Activated CD8-positive, alpha-beta memory T cell treated with anti-CD3 and anti-CD28 coated beads for 4 hours (primary cell): ENCODE measurements at places on chromosomes 2 and 18.

DNA sequence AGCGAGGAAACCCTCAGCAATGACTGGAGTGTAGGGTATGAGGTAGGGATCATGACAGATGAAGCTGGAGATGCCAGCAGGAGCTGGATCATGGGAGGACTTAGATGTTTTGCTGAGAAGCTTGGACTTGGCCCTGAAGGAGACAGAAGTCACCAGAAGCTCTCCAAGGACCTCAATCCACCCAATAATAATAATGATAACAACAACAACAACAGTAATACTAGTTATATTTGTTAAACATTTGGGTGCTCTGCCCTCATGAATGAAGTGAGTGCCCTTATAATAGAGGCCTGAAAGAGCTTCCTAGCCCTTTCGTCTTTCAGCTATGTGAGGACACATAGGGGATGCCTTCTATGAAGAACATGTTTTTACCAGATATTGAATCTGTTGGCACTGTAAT lies 163.9 kb downstream of the DDX1 start:
- DNase-seq: no peak

- DNase-seq: no peak
Measured at GRCh38 chr18:58895385-58895784, 30.7 kb downstream of the ZNF532 start.

DNA sequence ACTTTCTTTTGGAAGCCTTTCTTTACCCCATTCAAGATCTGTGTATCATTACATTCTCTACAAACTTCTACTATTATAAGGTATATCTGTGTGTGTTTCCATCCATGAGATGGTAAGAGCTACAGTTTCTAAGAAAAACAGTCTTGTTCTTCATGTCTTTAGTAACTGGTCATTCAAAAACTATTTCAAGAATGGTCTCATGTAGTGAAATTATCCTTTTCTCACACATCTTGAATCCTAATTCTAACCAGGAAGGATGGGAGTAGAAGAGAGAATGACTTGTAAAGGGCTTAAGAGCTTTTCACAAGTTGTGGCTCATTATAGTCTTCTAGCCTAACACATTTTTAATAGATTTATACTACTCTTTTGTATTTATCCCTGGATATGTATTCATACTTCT lies 47.3 kb downstream of the ROCK1 start:
- no peak for DNase-seq

- no peak for DNase-seq
Measured at GRCh38 chr2:234414596-234414995, 82.3 kb downstream of the ARL4C start.

DNA sequence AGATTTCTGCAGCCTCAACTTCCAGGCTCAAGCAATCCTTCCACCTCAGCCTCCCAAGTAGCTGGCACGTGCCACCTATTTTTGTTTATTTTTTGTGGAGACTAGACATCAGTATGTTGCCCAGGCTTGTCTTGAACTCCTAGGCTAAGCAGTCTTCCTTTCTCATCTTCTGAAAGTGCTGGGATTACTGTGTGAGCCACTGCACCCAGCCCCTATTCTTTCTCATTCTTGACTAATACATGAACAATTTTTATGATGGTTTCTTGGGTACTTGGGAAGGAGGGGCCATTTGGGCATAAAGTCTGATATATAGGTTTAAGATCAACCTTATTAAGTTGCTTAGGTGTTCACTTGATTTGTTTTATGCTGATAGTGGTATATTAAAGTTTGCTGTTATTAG lies 26.2 kb downstream of the EPC2 start:
- no peak for DNase-seq

DNA sequence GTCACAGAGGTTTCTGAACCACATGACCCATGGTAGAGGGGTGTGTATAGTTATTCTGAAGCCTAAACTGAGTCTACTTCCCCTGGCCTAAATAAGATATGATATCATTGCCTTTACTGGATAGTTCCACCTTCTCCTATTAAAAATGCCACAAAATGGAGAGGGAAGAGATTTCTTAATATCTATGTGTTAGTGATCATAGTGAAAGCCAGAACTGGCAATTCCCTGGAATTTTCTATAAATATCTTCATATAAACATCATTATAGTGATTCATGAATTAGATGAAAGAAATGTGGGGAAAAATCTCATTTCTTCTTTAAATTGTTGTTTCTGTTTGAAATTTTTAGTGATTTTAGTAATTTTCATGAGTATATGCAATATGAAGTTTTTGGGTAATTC lies 45.8 kb downstream of the TSHZ1 start:
- DNase-seq: no peak

- DNase-seq: no peak
Measured at GRCh38 chr2:240462707-240463273, 27.3 kb downstream of the GPC1 start.

DNA sequence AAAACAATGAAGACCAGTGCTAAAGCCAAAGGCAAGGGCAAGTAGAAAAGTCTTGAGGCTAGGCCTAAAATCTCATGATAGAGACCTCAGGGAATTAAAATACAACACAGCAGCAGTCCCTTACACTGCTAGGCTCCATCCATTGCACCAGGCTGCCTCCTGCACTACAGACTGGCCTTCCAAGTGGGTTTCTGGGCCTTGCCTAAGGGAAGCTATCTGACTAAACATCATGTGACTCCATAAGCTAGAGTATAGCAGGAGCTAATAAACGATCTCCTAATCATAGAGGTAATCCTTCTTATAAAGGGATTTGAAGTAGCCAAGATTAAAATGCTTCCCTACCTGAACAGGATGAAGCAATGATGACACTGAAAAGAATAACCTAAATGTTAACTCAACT lies 77.6 kb upstream of the NFU1 start:
- no peak for DNase-seq

DNA sequence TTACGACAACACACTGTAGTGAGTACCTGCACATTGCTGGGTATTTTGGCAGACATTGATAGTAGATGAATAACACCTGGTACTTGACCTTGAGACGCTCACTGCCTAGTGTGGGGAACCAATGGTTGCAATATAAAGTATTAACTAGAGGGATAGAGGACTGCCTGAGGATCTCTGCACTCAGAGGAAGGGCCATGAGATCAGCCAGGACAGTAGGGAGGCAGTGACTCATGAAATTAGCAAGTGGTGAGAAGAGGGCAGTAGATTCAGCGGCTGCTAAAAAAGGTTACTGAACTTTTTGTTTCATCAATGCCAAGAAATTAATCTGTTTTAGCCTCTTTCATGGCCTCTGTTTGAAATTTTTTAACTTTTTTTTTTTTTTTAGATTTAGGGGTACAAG lies 250.8 kb upstream of the TCF4 start:
- no peak for DNase-seq

- DNase-seq: no peak
Measured at GRCh38 chr2:128412181-128412871, 93.7 kb upstream of the HS6ST1 start.

GRCh38 chr18:43486462-43486861 lies 209.2 kb upstream of the SYT4 start:
- no peak for DNase-seq

GRCh38 chr2:201353116-201353515 lies 4.0 kb downstream of the FLACC1 start:
- DNase-seq: no peak

DNA sequence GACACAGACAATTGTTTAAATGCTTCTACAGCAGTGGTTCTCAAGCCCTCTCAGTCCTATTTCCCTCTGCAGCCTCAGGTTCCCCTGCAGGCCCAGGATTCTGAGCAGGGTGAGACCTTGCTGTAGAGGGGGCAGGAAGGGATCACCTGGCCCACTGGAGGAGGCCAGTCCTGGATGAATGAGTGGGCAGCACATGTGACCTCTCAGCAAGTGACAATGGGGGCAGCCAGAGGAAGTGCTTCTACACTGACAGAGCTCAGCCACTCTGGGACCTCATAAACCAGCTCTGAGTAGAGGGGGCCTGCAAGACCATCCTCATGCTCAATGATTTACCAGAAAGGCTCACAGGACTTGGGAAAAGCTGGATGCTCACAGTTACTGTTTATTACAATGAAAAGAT lies 63.2 kb downstream of the ASB1 start:
- DNase-seq: no peak

DNA sequence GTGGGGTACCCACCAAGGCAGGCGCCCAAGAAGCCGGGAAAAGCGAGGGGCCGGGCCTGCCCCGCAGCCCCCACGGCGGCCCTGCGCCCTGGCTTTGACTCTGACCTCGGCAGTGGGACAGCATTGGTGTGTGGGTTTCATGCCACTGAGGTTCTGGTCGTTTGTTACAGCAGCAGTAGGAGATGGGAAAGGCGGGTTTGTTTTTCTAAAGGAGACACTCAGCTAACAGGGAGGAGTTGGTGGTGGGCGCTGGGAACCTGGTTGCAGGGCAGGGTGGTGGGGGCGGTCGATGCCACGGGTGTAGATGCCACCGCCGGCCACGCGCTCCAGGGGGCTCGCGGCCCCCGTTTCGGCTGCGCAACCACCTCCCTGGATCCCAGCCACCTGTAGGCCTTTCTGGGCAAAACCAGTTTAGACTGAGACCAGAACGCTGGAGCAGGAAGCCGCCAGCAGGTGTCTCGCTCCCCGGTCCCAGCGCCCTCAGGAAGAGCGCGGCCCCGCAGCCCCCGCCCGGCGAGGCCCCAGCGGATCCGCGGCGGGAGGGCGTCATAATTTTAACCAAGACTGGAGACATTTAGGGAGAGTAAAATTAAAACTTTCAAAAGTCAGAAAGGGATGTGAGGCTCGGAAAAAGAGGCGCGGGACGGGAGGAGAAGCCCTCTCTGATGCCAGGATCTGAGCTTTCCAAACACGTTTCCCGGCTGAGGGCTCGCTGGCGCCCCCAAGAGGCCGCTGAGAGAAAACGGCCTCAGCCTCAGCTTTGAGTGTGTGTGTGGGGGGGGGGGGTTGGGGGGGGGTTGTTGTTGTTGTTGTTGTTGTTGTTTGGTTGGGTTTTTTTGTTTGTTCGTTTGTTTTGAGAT lies 17.4 kb downstream of the CIDEA start:
- no peak for DNase-seq

GRCh38 chr18:63107931-63108330 lies 211.6 kb downstream of the BCL2 start:
- DNase-seq: no peak

DNA sequence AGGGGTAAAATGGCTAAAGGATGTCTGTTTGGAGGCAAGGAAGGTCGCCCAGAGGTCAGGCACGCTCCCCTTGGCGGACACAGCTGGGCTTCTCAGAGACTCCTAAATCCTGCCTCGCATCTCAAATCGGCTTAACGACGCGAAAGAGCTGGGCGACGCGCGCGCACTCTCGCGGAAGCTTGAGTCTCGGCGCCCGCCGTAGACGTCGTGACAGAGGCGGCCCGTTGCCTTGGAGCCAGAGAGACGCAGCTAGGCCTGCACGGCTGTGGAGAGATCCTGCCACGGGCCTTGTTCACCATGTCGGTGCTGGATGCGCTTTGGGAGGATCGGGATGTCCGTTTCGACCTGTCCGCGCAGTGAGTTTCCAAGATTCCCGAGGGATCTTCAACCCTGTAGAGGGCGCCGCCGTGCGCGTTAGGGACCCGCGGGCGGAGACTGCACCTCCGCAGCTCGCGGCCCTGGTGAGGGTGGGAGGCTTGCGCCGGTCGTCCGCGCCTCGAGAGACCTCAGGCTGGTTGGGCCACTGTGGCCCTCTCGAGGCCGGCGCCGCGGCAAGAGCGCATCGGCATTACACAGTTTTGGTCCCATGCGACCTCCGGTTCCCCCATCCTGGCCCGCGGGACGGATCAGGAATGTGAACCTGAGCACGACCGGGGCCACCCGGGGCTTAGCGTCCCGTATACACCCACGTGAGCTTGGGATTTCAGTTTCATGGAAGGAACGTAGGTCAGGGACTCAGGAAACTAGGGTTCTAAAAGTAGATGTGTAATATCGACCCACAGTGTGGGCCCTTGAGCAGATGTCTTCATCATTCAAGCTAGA lies at the start of gene BBS5:
Gene BBS5 (plus strand): TSS at position 238 of the 822 bp plus-strand sequence. CDS start 60 bp downstream, at position 298.
- peak; percentile 31 for DNase-seq

DNA sequence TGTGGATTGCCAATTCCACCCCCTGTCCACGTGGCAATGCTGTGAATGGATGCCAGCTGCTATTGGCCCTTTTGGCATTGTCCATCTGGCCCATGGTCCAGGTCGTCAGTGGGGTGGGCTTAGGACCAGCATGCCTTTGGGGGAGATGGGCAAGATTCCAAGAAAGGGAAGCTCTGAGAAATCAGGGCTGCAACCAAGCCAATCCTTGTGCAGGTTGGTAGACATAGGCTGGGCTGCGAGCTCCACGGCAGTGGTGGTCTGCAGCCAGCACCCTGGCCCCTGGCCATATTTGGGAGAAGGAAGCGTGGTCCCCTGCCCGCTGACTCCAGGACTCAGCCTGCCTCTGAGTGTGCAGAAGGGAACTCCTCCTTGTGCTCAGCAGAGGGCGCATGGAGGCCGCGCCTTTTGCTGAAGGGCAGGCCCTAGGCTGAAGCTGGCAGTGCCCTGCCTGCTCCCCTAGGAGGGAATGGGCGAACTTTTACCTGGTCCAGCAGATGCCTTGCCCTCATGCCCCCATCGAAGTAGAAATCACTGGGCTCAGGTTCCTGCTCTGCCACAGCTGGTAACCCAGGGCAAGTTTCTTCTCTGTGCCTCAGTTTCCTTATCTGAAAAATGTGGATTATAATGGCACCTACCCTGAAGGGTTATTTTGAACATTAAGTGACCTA lies 5.4 kb downstream of the SPR start:
- peak; percentile 26 for DNase-seq

DNA sequence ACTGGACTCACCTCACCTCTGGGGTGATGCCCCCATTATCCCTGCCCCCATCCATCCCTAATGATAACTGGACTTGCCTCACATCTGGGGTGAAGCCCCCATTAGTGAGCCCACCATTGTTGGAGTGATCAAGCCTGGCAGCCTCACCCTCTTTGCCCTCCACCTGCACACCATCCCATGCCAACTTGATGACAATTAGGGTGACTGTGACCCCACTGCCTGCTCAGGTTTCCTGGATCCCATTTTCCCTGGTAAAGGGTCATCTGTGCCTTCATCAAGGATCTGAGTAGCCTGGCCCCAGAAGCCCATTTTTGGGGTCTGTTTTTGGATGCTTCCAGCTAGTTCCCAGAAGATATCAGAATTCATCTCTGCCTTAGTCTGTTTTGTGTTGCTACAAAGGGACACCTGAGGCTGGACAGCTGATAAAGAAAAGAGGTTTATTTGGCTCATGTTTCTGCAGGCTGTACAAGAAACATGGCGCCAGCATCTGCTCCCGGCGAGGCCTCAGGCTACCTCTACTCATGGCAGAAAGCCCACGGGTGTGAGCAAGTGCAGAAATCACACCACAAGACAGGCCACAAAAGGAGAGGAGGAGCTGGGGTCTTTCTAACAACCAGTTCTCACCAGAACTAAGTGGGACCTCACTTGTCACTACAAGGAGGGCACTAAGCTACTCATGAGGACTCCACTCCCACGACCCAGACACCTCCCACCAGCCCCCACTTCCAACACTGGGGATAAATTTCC lies 196.4 kb upstream of the TWIST2 start:
- DNase-seq: no peak

DNA sequence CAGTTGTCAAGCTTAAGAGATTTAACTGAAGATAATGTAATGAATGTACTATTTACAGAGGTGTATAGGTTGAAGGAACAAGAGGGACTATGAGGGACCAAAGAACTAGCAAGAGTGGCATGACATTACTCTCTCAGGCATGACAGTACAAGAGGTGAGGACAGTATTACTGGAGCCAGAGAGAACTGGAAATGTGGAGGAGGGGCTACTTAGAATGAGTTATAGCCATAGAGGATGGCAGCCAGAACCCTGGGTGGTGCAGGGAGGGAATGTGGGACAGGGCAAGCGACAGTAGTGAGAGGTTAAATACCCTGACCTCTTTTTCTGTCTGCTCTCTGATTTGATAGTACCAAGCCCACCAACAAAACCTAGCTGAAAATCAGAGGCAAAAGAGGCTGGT lies 122.6 kb upstream of the UGP2 start:
- DNase-seq: no peak
